ENCODE measurements at places on chromosomes 1 and 21. TPM values are rescaled to one million over a fixed set of nuclear protein-coding genes. Genes with fewer than 3 reads are reported as not detected.
A peak's percentile ranks its signal among the peaks of the same experiment; 100 is the strongest.

Gene RGS7
- total RNA-seq, result 1.1 TPM

Gene KIF21B
- 15.1 TPM for total RNA-seq

Gene TNFSF18
- not detected for total RNA-seq

Gene PTGER3
- total RNA-seq, result 0.18 TPM

Gene ZNF648
- total RNA-seq, result 0.29 TPM

Gene MROH9
- total RNA-seq, result not detected

Gene MTARC1
- total RNA-seq, result 54.5 TPM

Gene TTLL10
- 1.2 TPM for total RNA-seq

Gene ADAMTS5
- 0.48 TPM for total RNA-seq

Gene GJA5
- total RNA-seq, result 1.6 TPM

DNA sequence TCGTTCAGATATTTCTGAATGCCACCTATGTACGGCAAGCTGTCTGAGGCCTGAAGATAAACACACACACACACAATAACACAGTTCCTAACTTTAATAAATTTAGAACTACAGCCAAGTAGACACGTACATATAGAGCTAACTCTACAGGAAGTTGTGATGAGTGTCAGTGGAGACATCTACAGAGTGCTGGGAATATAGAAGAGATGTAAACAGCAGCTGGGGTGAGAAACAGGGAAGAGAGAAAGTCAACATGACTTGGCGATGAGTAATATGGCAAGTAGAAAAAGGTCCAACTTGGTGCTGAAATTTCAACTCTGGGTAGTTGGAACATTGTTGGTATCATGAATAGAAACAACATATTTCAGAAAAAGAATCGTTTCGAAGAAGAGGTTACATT is 206.5 kb downstream of the ZP4 start:
- no peak for DNase-seq

DNA sequence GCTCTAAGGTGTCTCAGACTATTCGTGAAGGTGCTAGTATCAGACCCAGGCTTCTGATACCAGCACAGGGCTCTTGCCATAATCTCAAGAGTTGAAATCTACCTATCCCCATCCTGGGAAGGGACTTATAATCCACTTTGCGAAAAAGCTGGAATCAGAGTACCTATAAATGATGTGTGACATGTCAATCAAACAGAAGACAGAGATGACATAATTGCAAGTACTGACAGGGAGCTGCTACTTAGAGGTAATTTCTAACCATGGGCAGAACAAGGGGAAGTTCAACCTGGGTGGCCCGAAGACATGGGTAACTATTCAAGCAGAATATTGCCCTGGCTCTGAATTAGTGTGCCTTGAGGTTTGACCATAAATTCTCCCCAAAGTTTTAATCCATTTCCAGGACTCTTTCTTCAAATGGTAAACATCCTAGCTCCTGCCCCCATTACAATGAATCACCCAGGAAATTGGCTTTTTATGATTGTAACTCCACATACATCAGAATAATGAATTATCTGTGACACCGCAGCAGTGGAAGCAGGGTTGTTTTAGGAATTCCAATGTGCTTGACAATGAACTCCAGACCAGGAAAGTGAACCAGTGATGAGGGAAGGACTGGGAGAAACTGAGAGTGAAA is 37.2 kb downstream of the KANK4 start:
- DNase-seq, result no peak

DNA sequence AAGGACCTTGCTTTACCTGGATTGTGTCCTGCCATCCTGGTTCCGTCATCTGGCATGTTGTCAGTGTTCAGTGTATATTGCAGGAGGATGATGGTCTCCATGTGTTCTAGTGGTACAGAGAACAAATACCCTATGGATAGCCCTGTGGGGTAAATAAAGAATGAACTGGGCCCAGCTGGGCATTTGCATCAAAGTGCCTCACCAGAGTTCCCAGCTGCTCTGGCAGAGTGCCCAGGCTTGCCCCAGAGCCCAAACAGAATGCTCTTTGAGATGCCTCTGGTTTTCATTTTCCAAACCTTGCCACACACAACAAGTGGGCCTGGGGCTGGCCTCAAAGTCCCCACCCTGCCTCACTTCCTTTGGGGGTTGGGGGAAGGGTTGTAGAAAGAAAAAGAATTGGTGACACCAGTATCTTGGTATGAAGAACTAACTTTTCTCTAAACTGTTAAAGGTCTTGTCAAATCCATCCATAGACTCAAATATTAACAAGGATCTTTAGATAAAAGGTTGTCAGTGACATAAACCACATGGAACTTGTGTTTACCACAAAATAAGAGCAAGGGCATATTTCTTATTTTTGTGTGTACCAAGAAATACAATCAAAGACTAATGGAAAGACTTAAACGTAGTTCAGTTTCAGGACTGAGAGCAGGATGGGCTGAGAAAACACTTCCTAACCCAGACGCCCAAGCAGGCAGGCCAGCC is 82.2 kb downstream of the LMO4 start:
- DNase-seq, result no peak

DNA sequence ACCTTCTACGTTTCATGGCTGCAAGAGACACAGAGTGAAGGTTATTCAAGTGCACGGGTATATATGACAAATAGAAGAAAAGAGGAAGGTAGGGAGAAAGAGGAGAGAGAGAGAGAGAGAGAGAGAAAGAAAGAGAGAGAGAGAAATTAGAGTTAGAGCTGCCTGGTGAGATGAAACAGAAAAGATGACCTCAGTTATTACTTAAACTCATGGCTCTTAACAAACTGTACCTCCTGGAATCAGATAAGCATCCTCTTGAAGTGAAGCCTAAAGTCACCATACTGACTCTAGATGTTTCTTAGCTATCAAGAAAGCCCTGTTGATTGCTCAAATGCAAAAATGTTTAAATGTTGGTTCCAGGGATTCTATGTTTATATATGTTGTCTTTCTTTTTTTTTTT is 597.7 kb upstream of the ZP4 start:
- no peak for DNase-seq

- peak; percentile 93 for DNase-seq
Observed at GRCh38 chr1:205229399-205229871, 1.7 kb downstream of the TMCC2 start.

GRCh38 chr1:227897704-227898438 is 49.9 kb downstream of the WNT9A start:
- DNase-seq, result peak; percentile 15

- no peak for DNase-seq
Observed at GRCh38 chr1:246595146-246595545, 28.9 kb downstream of the CNST start.

DNA sequence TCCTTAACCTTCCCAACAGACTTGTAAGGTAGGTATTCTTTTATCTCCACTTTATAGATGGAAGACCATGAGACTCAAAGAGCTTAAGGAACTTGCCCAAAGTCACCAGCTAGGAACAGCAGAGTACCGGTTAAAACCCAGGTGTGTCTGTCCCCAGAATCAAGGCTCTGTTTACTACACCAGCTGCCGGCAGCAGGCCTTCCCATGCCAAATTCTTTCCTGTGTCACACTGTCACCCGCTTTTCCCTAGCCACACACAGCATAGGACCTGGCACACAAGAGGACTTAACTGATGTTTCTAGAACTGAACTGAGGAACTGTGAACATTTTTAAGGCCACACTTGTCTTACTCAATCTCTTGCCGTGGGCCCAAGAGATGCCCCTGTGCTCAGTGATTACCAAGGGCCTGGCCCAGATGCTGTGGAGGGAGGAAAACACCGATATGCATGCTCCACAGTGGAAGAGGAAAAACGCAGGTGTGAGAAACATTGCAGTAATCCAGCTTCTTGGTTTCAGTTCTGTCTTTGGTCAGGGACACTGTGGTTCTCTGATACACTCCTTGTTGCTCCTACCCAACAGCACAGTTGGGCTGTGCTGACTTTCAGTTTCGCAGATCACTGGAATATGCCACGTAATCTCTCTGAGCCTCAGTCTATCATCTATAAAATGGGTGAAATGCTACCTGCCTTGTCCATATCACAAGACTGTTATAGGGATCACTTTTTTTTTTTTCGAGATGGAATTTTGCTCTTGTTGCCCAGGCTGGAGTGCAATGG is 13.9 kb upstream of the LY9 start:
- no peak for DNase-seq

DNA sequence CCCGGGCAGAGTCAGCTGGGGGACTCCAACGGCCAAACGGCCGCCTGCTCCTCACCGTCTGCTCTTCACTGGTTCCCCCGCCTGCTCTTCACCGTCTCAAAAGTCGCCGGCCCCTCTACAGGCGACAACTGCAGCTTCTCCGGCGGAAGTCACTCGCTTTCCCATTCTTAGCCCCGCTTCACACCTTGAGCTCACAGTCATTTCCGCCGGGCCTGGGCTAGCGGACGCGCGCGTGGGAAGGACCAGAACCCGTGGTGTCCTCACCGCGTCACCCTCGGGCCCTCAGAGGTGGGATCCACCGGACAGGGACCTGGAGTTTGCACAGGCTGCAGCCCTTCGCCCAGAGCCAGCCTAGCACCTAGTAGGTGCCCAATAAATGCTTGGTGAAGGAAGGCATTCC is 27.9 kb upstream of the HJV start:
- peak; percentile 69 for DNase-seq

GRCh38 chr21:42228709-42229220 is 9.8 kb downstream of the ABCG1 start:
- DNase-seq, result no peak

DNA sequence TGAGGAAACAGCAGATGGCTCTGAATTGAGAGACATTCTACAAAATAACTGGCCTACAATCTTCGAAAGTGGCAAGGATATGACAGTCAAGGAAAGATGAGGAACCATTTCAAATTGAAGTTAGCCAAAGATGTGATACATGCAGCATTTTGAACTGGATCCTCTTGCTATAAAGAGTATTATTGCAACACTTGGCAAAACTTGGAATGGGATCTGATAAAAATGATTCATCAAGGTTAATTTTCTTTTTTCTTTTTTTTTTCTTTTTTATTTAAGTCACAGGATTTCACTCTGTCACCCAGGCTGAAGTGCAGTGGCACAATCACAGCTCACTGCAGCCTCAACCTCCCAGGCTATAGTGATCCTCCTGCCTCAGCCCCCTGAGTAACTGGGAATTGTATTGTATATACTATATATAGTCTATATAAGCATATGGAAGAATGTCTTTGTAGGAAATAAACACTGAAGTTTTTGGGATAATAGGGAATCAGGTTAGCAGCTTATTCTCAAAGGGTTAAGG is 49.8 kb upstream of the GJA8 start:
- no peak for DNase-seq

DNA sequence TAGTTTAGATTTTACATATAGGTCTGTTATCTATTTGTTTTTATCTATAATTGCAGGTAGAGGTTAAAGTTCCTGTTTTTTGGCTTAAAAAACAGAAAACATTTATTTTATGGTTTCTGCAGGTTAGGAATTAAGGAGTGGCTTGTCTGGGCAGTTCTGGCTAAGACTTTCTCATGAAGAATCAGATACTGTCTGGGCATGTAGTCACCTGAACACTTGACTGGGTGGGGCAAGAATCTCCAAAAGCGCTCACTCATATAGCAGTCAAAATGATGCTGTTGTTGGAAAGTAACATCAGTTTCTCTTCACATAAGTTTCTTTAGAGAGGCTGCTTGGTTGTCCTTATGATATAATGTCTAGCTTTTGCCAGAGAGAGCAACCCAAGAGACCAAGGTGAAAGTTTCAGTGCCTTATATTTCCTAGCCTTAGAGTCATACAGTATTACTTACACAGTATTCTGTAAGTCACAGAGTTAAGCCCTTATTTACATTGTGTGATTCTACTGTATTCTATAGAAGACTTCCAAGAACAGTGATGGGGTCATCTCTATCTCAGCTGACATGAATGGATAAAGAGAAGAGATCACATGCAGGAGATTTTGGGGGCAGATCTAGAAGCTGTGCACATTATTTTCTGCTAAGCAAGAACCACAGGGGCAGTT is 125.4 kb upstream of the GPR52 start:
- DNase-seq, result no peak

- peak; percentile 91 for DNase-seq
Observed at GRCh38 chr1:198699167-198700015, 60.6 kb downstream of the PTPRC start.

GRCh38 chr1:194295685-194296084 is 1109.3 kb upstream of the B3GALT2 start:
- peak; percentile 53 for DNase-seq

GRCh38 chr1:21764615-21765423 is 18.1 kb downstream of the USP48 start:
- DNase-seq, result peak; percentile 69

DNA sequence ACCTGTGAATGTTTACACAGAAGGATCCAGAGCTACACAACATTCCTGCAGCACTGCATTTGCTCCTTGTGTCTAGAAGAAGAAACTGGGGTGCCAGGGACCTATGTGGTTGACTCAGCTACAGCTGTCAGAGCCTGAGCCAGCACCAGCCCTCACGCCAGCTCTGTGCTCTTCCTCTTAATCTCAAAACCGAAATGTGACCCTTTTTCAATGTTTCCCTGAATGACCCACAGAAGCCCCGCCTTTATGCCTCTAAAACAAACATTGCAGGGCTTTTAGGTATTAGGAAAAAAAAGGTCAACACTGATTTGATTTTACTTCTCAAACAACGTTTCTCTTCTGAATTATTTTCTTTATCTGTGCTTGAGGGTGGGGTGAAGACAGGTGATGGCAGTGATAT is 260.5 kb downstream of the DYRK1A start:
- DNase-seq, result no peak

DNA sequence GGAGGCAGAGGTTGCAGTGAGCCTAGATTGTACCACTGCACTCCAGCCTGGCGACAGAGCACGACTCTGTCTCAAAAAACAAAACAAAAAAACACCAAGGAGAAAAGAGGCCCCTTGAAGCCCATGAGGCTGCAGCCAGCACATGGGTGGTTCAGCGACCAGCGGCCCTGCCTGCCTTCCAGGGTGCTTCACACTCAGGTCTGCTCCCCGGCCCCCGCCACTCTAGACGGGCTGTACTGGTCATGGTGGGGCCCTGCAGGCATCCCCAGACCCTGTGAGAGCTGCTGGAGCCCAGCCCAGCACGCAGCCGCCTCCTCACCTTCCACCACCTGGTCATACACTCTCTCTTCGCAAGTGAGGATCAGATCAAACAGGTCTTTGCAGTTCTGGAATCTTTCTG is 4.1 kb upstream of the TMEM240 start:
- DNase-seq, result no peak

DNA sequence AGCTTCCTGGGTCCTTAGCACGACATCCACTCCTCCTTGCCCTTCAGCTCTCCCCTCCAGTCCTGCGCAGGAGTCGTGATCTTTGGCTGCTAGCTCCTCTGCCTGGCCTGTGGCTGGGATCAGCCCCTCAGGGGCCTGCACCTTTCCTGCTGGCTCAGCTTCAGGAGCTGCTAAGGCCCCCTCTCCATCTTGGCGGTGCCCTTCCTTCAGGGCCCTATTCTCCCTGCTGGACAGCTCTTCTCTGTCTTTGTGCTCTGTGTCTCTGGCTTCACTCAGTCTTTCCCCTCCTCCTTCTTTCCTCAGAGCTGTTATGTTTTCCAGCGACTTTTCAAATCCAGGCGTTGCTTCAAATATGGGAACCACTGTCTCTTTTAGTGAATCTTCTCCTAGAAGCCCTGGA is 59.5 kb upstream of the LRRC53 start:
- peak; percentile 59 for DNase-seq

- DNase-seq, result no peak
Observed at GRCh38 chr1:79322511-79323027, 316.0 kb upstream of the ADGRL4 start.

Measured in endodermal cell (in vitro differentiated cells).